ENCODE measurements at places on chromosomes 11 and 22. TPM values are rescaled to one million over a fixed set of nuclear protein-coding genes. Genes with fewer than 3 reads are reported as not detected.

POU2AF2 gene
- not detected for total RNA-seq

GPHA2 gene
- total RNA-seq, result not detected

AMOTL1 gene
- total RNA-seq, result 35.4 TPM

GLYAT gene
- total RNA-seq, result not detected

TRIM48 gene
- not detected for total RNA-seq

OOSP2 gene
- not detected for total RNA-seq

TRIM51 gene
- total RNA-seq, result not detected

IL18BP gene
- total RNA-seq, result 5.2 TPM

FREY1 gene
- total RNA-seq, result 0.76 TPM

RAG2 gene
- not detected for total RNA-seq

CYB5R2 gene
- 11.0 TPM for total RNA-seq

ART1 gene
- not detected for total RNA-seq

CATSPERZ gene
- 5.1 TPM for total RNA-seq

FOLR1 gene
- total RNA-seq, result 0.92 TPM

SPECC1L gene
- 26.0 TPM for total RNA-seq

BAD gene
- total RNA-seq, result 25.2 TPM

NAV2 gene
- total RNA-seq, result 0.25 TPM

OR2AG2 gene
- 0.42 TPM for total RNA-seq

MEN1 gene
- total RNA-seq, result 55.7 TPM

CTSC gene
- 170 TPM for total RNA-seq
